Lower lobe of right lung (tissue), 2 donors: ENCODE measurements at places on chromosomes 2 and 18. TPM values are rescaled to one million over a fixed set of nuclear protein-coding genes. Genes with fewer than 3 reads are reported as not detected.

DNA sequence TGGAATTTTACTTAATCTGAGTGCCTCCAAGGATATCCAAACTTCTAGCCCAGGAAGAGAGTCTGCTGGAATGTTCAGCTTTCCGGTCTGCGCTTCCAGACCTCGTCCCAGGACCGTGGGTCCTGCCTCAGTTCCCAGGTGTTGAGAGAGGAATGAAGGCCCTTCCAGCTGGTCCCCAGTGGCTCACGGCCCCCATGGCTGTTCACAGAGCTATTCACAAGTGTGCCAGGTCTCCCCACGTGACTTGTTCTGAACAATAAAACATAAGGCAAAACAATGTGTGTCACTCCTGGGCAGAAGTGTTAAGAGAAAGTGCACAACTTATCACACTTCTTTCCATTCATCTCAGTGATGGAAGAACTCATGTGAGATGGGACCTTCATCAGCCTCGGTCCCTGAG lies 20.1 kb upstream of the TEX51 start:
- H3K36me3 ChIP-seq: no peaks in the 10 kb centered on the region
- peak; percentile 8 for DNase-seq
- no peaks in the 10 kb centered on the region for H3K27me3 ChIP-seq

- H3K4me3 ChIP-seq: no peak overlapping the region
- no peaks in the 10 kb centered on the region for H3K36me3 ChIP-seq
- no peaks in the 10 kb centered on the region for H3K27me3 ChIP-seq
These were observed 131.5 kb upstream of the STON1 start for GRCh38 chr2:48398285-48399002.

DNA sequence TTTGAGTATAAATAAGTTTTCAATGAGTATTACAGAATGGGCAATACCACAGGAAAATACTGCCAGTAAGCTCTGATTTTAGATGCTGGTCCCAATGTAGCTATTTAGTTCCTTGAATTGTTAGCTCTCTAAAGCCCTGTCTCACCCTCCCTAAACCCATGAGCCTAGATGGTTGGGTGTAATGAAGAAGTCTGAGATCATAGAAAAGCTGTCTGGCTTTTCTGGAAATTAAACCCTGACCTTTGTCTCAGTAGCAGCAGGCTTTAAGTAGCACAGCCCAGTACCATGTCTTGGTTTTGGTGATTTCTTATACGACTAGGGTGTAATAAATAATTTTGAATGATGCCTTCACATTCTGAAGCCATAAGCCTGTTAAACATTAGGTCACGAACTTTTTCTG lies 55.3 kb downstream of the TMEM200C start:
- no peaks in the 10 kb centered on the region for H3K4me1 ChIP-seq
- no peak for DNase-seq
- no peak overlapping the region for H3K4me3 ChIP-seq

The CXCR1 gene
- 10.4 TPM for total RNA-seq

GRCh38 chr2:216308576-216308975 lies 63.7 kb downstream of the MARCHF4 start:
- no peaks in the 10 kb centered on the region for H3K36me3 ChIP-seq
- DNase-seq: no peak
- no peaks in the 10 kb centered on the region for H3K27me3 ChIP-seq
- H3K4me1 ChIP-seq: no peaks in the 10 kb centered on the region

The SERPINB10 gene
- total RNA-seq: not detected

GRCh38 chr18:43396266-43396665 lies 119.0 kb upstream of the SYT4 start:
- H3K27me3 ChIP-seq: no peaks in the 10 kb centered on the region
- H3K4me1 ChIP-seq: no peaks in the 10 kb centered on the region
- H3K27ac ChIP-seq: no peak overlapping the region

The DNAJC5G gene
- total RNA-seq: not detected

The ALLC gene
- not detected for total RNA-seq

- H3K27ac ChIP-seq: no peak overlapping the region
- no peaks in the 10 kb centered on the region for H3K4me1 ChIP-seq
- no peaks in the 10 kb centered on the region for H3K27me3 ChIP-seq
- H3K4me3 ChIP-seq: no peak overlapping the region
These were observed 335.2 kb downstream of the LRATD1 start for GRCh38 chr2:14967729-14968128.

The EML6 gene
- 2.5 TPM for total RNA-seq

The SCN9A gene
- 13.6 TPM for total RNA-seq

DNA sequence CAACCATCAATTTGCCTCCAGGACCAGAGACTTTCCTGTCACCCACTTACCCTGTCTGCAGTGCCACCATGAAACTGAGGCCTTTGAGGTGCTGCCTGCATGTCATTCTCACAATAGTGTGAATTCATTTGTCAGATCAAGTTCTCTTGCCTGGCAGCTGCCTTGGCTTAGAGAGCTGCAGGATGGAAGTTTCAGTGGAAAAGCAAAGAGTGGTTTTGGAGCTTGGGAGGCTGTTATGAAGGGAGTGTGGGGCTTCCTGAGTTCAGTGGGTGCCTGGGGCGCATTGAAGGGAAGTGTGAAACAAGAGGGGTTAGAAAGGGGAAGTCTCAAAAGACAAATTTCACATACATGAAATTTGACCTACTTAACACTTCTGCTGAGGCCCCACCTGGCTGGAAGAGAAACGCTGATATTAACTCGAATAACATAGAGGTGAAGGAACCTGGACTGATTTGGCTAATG lies 7.9 kb upstream of the LBH start:
- H3K4me1 ChIP-seq: peaks cover 39% of the 10 kb centered on the region
- no peak for DNase-seq
- no peak overlapping the region for H3K4me3 ChIP-seq
- no peaks in the 10 kb centered on the region for H3K36me3 ChIP-seq

DNA sequence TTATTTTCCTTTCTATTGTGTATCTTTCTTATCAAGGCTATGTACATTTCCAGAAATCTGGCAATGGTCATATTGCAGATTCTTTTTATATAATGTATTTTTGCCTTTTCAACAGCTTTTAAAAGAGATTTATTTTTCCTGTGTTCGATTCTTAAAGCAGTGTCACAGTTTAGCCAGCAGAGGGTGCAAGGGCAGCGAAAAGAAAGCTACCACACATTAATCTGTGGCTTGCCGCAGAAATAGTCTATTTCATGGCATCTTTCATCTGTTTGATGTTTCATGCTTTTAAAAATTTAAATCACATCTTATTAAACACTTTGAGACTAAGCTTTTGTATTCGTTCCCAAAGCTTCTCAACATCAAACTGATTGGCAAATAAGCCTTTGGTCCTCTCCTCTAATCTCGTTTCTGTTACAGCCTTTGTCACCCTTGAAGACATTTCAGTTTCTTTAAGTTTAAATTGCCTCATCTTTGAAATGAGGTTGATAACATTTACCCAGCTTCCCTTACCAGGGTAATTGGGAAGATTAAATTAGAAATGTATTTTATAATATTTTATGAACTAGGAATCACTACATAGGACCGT lies 73.3 kb downstream of the PIK3C3 start:
- H3K4me1 ChIP-seq: no peaks in the 10 kb centered on the region
- H3K27ac ChIP-seq: no peak overlapping the region
- H3K4me3 ChIP-seq: no peak overlapping the region
- no peak for DNase-seq
- no peaks in the 10 kb centered on the region for H3K27me3 ChIP-seq
- peaks cover 69% of the 10 kb centered on the region for H3K36me3 ChIP-seq

DNA sequence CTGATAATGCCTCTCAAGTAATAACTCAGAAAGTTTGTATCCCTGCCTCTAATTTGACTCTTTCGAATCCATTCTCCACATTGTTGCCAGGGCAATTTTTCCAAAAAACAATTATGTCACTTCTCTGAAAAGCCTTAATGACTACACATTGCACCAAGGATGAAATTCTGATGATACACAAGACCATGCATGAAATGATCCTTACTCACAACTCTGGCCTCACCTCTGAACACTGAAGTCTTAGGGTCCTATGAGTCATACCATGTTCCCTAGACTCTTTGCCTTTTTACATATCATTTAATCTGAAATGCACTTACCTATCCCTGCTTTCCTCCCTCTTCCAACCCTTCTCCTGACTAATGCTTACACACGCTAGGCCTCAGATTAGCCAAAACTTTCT lies 51.0 kb downstream of the WDPCP start:
- DNase-seq: no peak
- H3K27ac ChIP-seq: no peak overlapping the region
- H3K36me3 ChIP-seq: no peaks in the 10 kb centered on the region
- H3K27me3 ChIP-seq: no peaks in the 10 kb centered on the region
- H3K4me1 ChIP-seq: no peaks in the 10 kb centered on the region
- no peak overlapping the region for H3K4me3 ChIP-seq
